ENCODE measurements at places on chromosomes 2 and 18.
A peak's percentile ranks its signal among the peaks of the same experiment; 100 is the strongest.

DNA sequence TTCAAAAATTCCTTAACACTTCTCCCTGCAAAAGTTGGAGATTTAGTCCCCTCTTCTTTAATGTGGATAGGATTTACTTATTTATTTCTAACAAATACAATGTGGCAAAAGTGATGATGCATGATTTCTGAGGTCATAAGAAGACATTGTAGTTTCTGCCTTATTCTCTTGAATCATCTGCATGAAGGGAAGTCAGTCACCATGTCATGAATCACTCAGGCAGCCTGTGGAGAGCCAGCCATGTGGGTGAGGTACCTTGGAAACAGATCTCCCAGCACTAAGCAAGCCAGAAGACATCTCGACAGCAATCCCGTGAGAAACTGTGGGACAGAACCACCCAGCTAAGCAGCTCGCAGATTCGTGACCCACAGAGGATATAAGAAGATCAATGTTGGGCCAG, 2.7 kb upstream of the ZC3H8 start:
- no peak for DNase-seq

DNA sequence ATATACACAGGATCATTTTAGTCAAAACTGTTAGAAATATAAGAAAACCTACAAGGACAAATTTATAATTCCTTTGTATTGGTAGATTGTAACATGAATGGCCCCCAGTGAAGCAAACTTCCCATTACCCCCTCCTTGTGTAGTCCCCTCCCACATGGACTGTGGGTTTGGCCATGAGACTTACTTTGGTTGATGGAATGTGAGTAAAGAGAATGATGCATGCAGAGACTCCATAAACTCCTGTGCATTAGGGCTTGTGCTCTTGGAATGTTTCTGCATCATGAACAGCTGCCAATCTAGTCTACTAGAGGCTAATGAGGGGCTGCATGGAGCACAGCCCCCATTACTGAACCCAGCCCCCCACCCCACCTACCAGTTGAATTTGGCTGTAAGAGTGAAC, 8.3 kb upstream of the TGFA start:
- DNase-seq, result no peak

DNA sequence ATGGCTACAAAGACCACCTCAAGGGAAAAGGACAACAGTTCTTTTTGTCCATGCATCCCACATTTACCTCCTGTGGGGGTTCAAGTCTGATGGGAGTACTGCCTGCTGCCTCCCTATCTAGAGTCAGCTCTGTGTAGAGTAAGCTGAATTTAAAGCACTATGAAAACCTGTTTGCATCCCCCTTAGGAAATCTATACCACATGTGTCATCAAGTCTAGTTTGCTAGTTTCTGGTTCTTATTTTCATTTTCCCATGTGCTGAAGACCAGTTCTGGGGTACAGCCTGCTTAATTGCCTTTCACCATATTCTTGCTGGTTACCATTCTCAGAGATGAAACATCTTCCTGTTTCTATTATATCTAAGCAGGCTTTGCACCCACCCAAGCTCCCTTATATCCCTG, 470.3 kb downstream of the MBD2 start:
- DNase-seq, result no peak

DNA sequence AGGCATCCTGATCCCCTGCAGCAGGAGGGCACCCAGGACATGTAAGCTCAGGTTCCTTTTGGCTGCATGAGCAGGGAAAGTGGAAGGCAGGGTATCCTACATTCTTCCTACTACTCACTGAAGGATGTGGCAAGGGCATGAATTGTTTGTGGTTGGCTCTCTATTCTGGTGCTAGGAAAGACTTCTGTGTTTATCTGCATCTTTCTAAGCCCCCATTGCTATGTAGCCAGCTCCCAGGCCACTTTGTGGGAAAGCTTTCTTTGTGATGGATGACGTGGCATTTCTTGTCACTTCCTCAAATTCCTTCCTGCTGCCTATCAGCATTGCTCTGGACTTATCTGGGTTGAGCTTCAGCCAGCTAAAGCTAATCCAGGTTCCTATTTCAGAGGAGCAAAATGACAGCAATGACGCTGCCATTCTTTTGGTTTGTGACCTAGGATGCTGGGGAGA, 46.2 kb downstream of the MEIS1 start:
- DNase-seq, result no peak

DNA sequence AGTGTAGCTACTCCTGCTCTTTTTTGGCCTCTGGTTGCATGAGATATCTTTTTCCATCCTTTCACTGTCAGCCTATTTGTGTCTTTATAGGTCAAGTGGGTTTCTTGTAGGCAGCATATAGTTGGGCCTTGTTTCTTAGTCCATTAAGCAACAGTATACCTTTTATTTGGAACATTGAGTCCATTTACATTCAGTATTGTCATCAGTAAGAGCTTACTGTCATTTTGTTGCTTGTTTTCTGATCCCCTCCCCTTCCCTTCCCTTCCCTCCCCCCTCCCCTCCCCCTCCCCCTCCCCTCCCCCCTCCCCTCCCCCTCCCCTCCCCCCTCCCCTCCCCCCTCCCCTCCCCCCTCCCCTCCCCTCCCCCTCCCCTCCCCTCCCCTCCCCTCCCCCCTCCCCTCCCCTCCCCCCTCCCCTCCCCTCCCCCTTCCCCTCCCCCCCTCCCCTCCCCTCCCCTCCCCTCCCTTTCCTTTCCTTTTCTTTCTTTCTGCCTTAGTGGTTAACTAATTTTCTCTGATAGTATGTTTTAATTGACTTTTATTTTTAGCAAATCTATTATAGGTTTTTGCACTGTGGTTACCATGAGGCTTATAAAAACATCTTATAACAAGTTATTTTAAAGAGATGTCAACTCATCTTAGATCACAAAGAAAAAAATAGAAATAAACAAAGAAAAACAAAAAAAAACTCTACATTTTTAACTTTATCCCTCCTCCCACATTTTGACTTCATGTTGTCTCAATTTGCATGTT, 13.2 kb upstream of the DCDC2C start:
- no peak for DNase-seq

DNA sequence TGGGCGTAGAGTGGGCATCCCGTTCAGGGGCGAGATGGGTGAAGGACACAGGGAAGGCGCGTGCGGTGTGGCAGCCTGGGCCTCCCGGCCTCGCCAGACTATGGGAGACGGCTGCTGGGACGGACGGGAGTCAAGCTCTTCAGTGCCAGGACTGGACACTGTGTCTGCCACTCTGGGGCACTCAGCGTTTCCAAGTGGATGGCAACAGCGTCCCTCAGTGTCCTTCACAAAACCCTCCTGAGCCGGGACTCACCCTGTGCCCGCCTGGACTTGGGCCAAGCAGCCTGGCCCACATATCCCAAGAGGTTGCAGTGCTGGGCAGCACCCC, 16.3 kb upstream of the BOK start:
- DNase-seq, result no peak

GRCh38 chr2:227819398-227819697, 5.7 kb downstream of the CCL20 start:
- DNase-seq, result no peak

GRCh38 chr2:51071191-51071590, 39.3 kb upstream of the NRXN1 start:
- no peak for DNase-seq

DNA sequence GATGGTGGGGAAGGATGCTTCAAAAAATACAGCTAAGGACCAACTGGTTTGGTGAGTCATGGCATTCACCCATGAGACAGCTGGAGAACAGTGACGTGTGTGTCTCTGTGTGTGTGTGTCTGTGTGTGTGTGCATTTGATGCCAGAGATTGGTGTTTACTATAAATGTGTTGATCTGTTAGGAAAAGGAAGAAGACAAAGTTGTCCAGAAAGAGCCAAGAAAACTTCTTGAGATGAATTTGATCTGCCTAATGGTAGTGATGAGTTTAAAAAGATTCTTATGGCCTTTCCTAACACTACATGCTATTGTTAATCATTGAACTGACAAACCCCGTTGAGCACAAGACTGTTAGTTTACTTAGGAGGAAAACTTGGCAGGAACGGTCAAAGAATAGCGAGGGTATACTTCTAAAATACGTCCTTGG, 36.4 kb upstream of the IL1R1 start:
- no peak for DNase-seq

DNA sequence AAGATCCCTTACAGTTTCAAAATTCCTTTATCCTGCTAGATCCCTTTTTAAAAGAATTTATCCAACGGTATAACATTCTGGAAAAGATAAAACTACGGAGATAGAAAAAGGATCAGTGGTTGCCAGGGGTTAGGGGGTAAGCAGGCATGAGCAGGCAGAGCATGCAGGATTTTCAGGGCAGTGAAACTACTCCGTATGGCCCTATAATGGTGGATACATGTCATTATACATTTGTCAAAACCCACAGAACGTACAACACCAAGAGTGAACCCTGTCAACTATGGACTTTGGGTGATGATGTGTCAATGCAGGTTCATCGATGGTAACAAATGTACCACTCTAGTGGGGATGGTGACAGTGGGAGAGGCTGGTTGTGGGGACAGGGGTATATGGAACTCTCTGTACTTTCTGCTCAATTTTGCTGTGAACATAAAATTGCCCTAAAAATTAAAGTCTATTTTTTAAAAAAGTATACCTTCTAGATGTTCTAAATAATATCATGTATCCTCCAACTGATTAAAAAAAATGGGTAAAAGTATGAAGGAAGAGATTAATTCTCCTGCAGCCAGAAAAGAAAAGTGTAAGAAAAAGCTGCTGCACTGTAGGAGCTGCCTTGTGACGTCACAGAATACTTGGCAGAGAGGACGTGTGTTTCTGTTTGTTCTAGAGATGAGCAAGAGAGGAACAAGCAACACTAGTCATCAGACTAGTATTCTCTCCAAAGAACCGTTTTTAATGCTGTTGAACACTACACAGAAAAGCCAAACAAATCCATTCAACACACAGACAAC, 23.6 kb downstream of the ANKRD44 start:
- DNase-seq, result peak; percentile 91

DNA sequence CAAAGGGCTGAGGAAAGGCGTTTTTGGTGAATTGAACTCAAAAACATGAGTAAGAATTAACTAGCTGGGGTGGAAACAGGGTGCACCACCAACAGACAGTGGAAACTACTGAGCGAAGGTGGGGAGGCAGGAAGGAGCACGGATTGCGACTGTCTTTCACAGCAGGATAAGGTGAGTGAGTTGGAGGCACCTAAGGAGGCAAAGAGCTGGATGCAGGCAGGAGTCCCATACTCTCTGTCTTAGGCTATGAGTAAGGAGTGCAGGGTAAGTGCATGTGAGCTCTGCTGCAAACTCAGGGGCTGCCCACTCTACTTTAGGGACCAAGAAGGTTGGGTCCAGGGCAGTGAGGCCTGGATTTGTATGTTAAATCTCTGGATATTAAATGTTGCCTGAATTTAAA, 333.1 kb upstream of the ZNF521 start:
- DNase-seq, result no peak

DNA sequence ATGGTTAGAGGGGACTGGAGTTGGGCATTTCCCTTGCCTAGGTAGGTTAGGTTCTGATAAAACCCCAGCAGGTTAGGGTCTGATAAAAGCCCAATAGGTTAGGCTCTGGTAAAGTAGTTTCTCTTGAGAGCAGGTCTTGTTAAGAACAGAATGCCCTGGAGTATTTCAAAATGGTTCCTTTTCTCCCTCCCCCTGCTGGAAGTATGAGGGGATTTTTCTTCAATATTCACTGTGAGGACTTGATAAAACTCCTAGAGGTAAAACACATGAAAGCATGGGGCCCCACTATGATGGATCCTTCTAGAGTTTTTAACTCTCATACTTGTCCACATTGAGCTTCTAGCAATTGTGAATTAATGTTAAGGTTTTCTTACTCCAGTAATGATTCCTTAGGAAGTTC, 27.6 kb downstream of the ANKAR start:
- DNase-seq, result no peak

GRCh38 chr2:97747716-97748115, 34.3 kb downstream of the ZAP70 start:
- DNase-seq, result no peak

- no peak for DNase-seq
Observed at GRCh38 chr18:25633563-25633962, 281.6 kb upstream of the ZNF521 start.

GRCh38 chr2:118812552-118812951, 34.9 kb downstream of the EN1 start:
- no peak for DNase-seq

GRCh38 chr2:10035633-10036032, 7.7 kb upstream of the KLF11 start:
- DNase-seq, result no peak

DNA sequence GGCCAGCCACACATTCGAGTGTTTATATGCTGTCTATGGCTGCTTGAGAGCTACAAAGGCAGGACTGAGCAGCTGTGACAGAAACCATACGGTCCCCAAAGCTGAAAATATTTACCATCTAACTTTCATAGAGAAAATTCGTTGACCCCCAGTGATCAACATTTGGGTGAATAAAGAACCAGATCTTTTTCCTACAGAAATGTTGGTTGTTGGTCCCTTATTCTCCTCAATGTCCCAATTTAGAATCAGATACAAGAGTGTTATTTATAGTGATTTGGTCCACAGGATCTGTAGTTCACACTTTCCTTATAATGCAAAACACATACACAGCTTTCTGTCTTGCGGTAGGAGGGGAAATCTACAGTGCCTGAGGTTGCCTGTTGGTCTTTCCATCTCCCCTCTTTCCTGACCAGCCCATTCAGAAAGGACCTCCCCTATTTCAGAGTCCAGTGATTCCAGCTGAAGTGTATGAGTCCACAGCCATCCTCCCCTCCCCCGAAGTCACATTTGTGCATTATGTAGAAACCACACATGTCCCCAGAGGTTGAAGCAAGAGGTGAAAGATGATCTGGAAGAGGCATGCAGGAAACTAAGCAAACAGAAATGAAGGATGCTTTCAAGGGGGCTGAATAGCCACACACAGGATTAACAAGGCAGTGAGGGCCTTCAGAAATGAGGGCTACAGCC, 61.9 kb downstream of the SPRED2 start:
- DNase-seq, result no peak

DNA sequence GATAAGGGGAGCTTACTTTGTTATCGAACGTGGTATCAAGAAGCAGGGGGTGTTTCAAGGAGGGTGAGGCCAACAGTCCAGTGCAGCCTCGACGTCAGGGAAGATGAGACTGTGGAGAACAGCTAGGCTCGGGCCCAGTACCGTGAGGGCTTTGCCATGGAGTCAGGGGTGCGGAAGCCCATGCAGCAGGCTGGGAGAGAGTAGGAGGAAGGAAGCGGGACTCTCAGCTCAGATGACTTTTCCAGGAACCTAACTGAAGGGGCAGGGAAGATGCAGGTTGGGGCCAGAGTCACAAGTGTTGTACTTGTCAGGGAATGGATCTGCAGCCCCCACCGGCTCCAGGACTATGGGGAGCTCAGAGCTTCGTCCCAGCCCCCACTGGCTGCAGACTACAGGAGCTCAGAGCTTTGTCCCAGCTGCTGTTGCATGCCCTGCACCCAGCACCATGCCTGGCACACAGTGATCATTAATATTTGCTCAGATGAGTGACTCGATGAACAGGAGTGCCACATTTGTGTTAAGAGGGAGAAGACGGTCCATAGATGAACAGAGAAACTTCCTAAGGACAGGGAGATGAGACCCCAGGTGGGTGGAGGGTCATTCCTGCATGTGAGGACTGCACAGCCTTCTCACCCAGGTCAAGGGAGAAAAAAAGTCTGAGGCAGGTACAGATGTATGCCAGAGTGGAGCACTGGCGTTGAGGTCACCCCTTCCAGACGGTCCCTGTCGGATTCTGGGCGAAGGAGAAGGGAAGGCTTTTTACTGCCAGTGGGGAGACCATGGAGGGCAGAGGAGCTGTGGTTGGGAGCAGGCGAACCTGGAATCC, 36.4 kb downstream of the PTGR3 start:
- no peak for DNase-seq

GRCh38 chr18:50819728-50820378, at the start of gene MRO:
Gene MRO (minus strand): TSS chr18:50820016. CDS start chr18:50809400, 10,616 bp downstream.
- peak; percentile 46 for DNase-seq

- no peak for DNase-seq
Observed at GRCh38 chr2:197238043-197238365, 72.6 kb downstream of the ANKRD44 start.
